ENCODE measurements at places on chromosomes 1 and 21.

DNA sequence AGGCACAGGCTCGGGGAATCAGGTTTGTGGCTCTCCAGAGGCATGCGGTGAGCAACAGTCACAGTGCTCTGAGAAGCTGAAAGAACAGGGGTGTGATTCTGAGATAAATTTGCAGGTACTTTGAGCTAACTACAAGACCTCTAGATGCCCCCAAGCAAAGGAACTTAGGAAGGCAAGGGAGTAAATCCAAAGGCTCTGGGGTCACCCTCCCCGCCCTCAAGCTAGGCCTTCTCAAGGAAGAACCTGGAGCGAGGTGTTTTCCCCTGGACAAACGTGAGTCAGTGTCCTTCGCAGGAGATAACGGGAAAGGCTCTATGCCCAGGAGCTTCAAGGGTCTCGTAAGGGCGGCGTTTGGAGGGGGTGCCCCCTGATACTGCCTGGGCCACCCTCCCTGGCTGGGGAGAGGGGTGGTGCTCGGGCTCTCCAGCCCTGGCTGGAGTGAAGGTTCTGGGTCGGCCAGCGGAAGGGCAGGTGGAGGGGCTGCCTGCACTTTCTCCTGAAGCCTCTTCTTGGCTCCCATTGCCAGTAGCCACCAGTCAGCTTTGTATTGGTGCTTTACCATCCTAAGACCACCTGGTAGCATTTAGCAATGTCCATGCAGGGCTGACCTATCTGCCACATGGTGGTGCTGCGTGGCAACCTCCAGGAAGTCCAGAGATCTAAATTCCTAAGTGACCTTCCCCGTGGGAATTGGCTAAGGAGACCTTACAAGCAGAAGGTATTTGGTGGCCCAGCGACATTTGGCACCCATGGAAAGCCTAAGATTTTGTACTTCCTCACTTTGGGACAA, 44.0 kb downstream of the GPR161 start:
- DNase-seq, result no peak

GRCh38 chr1:203059485-203059884, 26.3 kb downstream of the MYOG start:
- no peak for DNase-seq

GRCh38 chr1:148362216-148362611, 120.9 kb downstream of the PPIAL4G start:
- DNase-seq, result no peak

GRCh38 chr1:189463166-189463565, 1014.5 kb downstream of the BRINP3 start:
- no peak for DNase-seq

GRCh38 chr1:53575141-53575954, 116.1 kb downstream of the DMRTB1 start:
- DNase-seq, result no peak

DNA sequence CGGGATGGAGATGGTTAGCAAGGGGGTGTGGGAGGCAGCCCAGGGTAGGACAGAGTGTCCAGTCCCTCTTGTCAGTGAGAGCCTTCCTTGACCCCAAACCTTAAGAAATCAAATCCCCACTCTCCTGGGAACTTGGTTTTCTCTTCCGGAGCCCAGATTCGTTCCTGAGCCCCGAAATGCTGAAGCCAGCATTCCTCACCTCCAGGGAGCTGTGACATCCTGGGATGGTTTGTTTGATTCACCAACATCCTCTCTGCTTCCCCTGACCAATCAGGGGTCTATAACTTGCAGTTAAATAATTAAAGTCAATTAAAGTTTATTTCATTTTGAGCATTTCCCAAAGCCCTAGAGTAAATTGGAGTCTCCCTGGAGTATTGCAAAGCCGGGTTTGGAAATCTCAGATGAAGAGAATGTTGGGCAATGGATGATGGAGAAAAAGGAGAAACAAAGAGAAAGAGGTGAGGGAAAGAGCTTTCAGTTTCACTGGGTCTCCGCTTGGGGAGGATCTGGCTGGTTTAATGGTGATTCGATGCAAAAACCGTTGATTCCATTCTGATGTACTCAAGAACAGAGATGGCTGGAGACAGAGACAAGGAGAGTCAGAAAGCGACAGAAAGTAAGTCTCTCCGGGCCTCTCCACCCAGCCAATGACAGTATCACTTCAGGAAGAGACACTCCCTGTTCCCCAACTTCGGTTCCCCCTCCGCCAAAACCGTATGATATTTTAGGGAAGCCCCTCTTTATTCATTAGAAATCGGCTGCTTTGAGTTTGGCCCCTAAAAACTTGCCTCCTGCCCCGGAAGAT, 12.8 kb upstream of the ALX3 start:
- DNase-seq, result no peak

DNA sequence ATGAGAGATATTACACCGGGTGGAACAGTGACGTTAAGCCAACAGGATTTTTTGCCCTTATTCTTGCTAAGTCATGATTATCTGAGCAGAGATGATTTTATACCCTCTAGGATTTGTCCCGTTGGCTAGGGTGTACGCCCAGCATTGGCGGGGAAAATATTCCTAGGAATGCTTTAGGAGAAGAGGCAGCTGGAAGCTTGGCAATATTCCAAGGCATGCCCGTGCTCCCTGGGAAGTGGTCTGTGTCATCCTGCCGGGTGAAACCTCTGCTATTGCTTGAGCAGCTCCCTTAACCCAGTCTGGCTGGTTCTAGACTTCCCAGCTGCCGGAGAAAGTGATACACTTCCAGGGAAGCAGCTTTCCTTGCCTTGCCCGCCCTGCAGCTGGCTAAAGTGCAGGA, 16.2 kb downstream of the CHRNB2 start:
- no peak for DNase-seq

Measured in SK-N-MC (cell line).